ENCODE measurements at places on chromosomes 5 and 9.

GRCh38 chr9:75669721-75670120 lies 220.8 kb upstream of the PCSK5 start:
- no peak for DNase-seq

DNA sequence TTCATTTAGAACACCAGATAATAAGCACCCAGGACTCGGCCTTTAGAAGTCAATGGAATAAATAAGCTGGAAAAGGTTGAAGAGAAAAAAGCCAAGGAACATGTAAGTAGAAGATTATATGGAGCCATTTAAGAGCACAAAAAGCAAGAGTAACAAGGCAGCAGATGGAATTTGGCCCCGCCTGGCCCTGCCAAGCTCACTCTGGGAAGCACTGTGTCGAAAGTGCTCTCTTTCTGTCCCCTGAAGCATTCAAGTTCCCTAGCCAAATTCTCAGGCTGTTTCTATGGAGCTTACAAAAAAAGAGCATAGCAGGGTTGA lies 73.0 kb upstream of the GPR151 start:
- DNase-seq = no peak

GRCh38 chr9:136466155-136466541 lies 16.7 kb downstream of the SEC16A start:
- no peak for DNase-seq

DNA sequence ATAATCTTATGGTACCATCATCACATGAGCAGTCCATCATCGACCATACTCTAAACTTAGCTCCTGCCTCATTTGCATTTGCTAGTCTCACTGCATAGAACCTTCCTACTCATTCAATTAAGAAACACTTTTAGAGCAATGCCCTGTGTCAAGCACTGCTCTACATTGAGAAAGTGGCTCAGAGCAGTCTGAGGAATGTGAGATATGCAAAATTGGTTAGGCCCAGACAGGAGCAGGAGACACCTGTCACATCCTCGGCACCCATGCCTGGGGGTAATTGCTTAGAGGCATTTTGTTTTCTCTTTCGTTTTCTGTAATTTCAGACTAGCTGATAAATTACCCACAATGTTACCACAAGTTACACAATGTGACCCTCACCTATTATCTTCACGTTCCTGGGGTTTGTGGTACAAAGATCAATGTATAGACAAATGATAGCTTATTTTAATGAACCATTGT lies 4.9 kb upstream of the RARS1 start:
- no peak for DNase-seq

DNA sequence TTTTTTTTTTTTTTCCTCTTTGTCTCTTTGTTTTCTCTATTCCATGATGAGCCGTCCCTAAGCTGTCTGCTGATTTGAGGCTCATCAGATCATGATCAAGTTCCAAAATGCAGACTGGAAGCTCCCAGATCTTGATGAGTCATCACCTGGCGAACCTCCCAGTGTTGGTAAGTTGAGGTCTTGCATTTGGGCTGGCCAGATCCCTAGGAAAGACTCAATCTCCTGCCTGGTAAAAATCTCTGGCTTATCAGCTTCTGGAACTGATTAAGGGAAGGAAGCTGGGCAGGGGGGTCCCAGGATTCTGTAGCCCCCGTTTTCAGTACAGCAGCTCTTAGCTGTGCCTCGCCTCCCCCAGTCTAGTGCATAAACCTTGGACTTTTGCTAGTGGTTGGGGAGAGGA lies 69.0 kb downstream of the TSPAN17 start:
- DNase-seq = peak; percentile 84

All from NCI-H2029 (cell line).